ENCODE measurements at places on chromosomes 13 and 19.

DNA sequence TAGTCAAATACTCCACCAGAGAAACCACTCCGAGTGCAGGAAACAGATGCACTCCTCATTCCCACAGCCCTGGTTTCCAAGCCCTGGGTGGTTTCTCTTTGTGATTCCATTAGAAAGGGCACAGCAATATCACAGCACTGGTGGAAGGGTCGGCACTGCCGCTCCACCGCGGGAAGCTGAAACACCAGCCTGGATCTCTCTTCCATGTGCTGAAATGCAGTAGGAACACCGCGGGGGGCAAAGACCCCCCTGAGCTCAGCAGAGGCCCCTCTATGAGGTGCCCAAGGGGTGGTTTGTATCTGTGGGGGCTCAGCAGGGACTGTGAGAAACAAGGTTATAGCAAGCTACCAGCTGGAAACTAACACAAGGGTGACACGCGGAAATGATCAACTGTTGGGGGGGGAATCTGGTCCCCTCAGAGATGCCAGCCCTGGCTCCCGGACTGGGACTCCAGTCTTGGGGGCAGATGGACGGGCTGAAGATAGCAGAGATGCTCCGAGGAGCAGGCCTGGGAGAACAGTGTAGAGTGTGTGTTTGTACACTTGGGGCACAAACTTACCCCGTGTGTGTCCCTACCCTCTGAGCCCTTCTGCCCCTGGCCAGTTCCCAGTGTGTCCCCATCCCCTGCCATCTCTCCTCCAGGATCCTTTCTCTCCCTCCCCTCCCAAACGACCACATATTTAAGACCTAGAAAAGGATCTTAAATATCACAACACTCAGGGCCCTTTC, 1.8 kb downstream of the ZFR2 start:
- H3K27me3 ChIP-seq, result peaks cover 38% of the 10 kb centered on the region
- H3K36me3 ChIP-seq, result peaks cover 10% of the 10 kb centered on the region
- peaks cover 17% of the 10 kb centered on the region for H3K4me1 ChIP-seq
- DNase-seq, result no peak

GRCh38 chr13:94657167-94657566, 55.2 kb downstream of the SOX21 start:
- no peak overlapping the region for H3K27ac ChIP-seq
- H3K4me3 ChIP-seq, result no peak overlapping the region
- H3K4me1 ChIP-seq, result peaks cover 26% of the 10 kb centered on the region
- DNase-seq, result no peak

- peak overlapping the region; percentile 98 for H3K27ac ChIP-seq
- H3K4me1 ChIP-seq, result peaks cover 23% of the 10 kb centered on the region
- no peaks in the 10 kb centered on the region for H3K27me3 ChIP-seq
- H3K36me3 ChIP-seq, result peaks cover 8% of the 10 kb centered on the region
Observed at GRCh38 chr19:2273356-2274184, 8.4 kb downstream of the PEAK3 start.

DNA sequence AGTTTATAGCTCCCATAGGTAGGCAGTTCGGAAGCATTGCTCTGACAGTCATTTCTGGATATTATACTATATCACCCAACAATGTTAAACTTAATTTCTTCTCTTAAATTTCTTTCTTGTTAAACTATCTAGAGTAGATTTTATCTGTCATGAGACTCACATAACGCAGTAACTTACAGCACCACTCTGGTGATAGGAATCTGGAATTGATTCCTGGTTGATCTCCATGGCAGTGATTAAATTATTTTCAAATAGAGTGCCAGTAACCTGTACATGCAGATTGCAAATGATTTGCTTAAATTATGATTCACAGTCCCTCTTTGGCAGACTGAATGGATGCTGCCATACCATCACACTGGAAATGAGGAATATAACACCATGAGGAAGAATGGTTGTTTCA, 722.1 kb downstream of the DACH1 start:
- H3K4me3 ChIP-seq, result no peak overlapping the region
- no peaks in the 10 kb centered on the region for H3K36me3 ChIP-seq
- H3K4me1 ChIP-seq, result 0 out of 2 replicates have a peak, but pooled peaks cover 3% of the 10 kb centered on the region
- DNase-seq, result no peak
- no peak overlapping the region for H3K27ac ChIP-seq

DNA sequence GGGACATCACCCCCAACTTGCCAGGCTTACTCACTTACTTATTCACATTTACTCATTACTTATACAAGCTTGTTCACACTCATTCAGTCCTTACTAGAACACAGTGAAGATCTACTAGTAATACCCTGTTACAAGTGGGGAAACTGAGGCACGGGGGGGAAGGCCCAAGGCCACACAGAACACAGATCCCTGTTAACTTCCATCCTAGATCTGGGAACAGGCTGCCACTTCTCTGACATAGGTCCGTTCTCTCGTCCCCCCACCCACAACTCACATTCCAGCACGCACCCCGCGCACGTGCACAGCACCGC, 1.5 kb upstream of the NRTN start:
- H3K36me3 ChIP-seq, result no peaks in the 10 kb centered on the region
- peaks cover 13% of the 10 kb centered on the region for H3K4me1 ChIP-seq
- no peak overlapping the region for H3K27ac ChIP-seq
- no peak for DNase-seq

GRCh38 chr13:23427881-23428528, 5.5 kb downstream of the SACS start:
- H3K27ac ChIP-seq, result 0 out of 2 replicates have a peak overlapping the region, but pooled peaks have one; percentile 15
- H3K4me3 ChIP-seq, result no peak overlapping the region
- H3K36me3 ChIP-seq, result peaks cover 4% of the 10 kb centered on the region
- H3K27me3 ChIP-seq, result peaks cover 10% of the 10 kb centered on the region
- no peak for DNase-seq

DNA sequence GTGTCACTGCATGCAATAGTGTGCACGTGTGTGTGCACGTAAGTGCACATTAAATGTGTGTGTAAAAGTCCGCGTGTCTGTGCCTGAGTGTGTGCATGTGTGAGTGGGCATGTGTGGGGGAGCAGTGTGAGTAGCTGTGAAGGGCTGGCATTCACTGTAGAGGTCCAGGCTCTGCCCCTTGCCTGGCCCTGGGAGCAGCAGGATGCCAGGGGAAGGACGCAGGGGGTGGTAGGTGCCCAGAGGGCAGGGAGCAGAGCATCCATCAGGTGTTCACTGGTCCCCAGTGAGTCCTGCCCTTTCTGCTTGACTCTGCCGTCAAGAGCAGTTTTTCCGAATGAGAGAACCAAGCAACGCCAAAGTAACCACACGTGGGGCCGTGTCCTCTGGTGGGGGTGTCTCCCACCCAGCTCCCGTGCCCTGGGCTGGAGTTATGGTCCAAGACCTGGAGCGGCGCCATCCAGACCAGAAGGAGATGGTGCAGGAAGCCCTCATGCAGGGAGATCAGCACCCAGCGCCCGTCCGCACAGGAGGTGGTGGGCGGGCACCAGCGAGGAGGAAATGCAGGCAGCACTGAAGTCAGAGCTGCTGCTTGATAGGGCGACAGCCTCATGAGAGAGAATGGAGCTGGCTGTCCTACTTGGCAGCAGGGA, 68.5 kb downstream of the TEX29 start:
- H3K27me3 ChIP-seq, result no peaks in the 10 kb centered on the region
- no peaks in the 10 kb centered on the region for H3K4me1 ChIP-seq
- no peak overlapping the region for H3K4me3 ChIP-seq
- no peaks in the 10 kb centered on the region for H3K36me3 ChIP-seq

- H3K27ac ChIP-seq, result no peak overlapping the region
- no peaks in the 10 kb centered on the region for H3K27me3 ChIP-seq
- H3K4me3 ChIP-seq, result no peak overlapping the region
- H3K4me1 ChIP-seq, result peaks cover 16% of the 10 kb centered on the region
- DNase-seq, result no peak
Observed at GRCh38 chr19:15251010-15251748, 18.9 kb upstream of the EPHX3 start.

- peaks cover 75% of the 10 kb centered on the region for H3K36me3 ChIP-seq
- no peaks in the 10 kb centered on the region for H3K27me3 ChIP-seq
- H3K4me1 ChIP-seq, result no peaks in the 10 kb centered on the region
- no peak for DNase-seq
- no peak overlapping the region for H3K4me3 ChIP-seq
Observed at GRCh38 chr13:72774019-72774418, 7.7 kb downstream of the DIS3 start.

GRCh38 chr13:21501686-21502085, 42.6 kb upstream of the ZDHHC20 start:
- H3K36me3 ChIP-seq, result peaks cover 13% of the 10 kb centered on the region
- H3K27ac ChIP-seq, result peak overlapping the region; percentile 79
- no peaks in the 10 kb centered on the region for H3K27me3 ChIP-seq
- peak; percentile 32 for DNase-seq
- no peak overlapping the region for H3K4me3 ChIP-seq
- H3K4me1 ChIP-seq, result no peaks in the 10 kb centered on the region

DNA sequence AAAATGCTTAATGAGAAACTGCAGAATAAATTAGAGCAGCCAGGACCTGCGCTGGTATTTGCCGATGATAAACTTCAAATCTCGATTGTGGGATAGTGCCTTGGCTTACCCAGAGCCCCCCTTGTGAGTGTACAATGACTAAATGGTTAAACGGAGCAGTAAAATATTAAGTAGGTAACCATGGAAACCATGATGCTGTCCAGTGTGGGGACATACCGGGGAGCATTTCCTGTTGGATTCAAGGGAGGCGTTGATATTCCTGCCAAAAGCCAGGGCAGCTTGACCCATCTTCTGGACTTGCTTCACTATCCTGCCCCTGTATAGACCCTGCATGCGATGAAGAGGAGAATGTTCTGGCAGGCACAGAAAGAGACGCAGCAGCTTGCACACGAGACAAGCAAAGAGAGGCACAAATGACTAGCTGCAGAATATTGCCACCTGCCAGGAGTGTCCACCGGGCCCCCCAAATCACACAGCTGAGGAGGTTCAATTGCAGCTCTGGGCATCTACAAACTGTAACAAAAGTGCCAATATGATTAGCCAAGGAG, 255.3 kb upstream of the TSHZ3 start:
- no peaks in the 10 kb centered on the region for H3K36me3 ChIP-seq
- no peaks in the 10 kb centered on the region for H3K4me1 ChIP-seq
- H3K27ac ChIP-seq, result no peak overlapping the region
- no peak overlapping the region for H3K4me3 ChIP-seq
- DNase-seq, result no peak

DNA sequence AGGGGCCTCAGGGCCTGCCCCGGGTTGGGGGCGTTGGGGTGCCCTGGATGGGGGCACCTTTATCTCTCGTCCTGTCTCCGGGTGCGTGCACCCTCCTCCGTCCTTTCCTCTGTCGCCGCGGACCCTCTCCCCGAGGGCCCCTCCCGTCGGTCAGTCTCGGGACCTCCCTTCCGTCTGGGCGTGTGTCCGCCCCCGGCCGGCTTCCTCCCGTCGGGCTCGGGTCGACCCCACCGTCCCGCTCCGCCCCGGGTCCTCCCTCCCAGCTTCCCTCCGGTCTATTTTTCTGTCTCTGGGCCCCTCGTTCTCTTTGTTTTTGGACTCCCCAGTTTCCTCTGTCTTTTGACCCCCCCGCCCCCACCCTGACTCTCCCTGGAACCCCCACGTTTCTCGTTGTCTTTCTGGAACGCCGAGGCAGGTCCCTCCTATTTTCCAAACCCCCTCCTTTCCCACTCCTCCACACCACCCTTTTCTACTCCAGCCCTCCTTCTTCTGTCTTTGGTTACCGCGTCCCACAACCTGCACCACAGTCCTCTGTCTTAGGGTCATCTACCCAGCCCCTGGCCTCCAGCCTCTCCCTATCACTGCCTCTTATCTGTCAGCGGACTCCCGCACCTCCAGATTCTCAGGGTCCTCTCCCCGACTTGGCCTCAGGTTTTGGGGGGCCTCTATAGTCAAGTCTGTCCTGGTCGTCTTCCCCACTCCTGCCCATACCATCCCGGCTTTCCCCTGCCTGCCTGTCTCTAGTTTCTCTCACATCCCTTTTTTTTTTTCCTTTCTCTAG, 757 bp downstream of the EGLN2 start:
- H3K4me1 ChIP-seq, result peaks cover 49% of the 10 kb centered on the region
- DNase-seq, result peak; percentile 62
- peaks cover 9% of the 10 kb centered on the region for H3K36me3 ChIP-seq
- H3K4me3 ChIP-seq, result peak overlapping the region; percentile 84
- no peaks in the 10 kb centered on the region for H3K27me3 ChIP-seq

GRCh38 chr13:73060251-73061160, 1.7 kb downstream of the KLF5 start:
- H3K27me3 ChIP-seq, result peaks cover 83% of the 10 kb centered on the region
- H3K4me1 ChIP-seq, result peaks cover 66% of the 10 kb centered on the region
- DNase-seq, result no peak
- no peak overlapping the region for H3K27ac ChIP-seq
- H3K4me3 ChIP-seq, result peak overlapping the region; percentile 81

DNA sequence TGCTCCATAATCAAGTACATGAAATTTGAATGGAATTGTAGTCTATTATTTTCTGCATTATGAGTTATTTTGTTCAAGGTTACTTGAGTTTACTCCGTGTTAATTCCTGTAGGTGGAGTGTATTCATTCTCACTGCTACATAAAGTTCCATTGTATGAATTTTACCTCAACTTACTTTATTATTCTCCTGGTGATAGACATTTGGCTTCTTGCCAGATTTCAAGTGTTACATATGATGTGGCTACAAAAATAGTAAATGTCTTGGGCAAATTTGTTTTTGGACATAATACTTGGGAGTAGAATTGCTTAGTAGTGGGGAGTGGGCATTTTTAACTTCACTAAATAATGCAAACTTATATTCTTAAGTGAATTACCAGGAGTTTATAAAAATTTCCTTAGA, 328.9 kb downstream of the SHISA2 start:
- no peak overlapping the region for H3K27ac ChIP-seq
- no peaks in the 10 kb centered on the region for H3K36me3 ChIP-seq
- no peaks in the 10 kb centered on the region for H3K27me3 ChIP-seq
- no peak for DNase-seq
- H3K4me3 ChIP-seq, result no peak overlapping the region

DNA sequence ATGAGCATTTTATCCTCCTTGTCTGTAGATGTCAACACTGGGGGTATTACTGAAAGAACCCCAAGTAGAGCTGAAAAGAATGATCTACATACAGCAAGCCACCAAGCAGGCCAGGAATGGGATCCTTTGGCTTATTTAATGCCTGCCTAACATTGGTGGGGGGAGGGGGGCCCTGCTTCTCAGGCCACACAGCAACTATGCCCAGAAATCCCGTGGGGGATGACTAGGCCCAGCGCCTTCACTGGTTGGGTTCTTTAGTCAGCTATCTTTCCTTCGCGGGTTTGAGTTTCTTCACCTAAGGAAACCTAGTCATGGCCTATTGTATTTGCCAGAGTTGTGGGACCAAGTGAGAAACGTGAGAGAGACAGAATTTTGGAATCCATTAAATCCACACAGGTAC, 80.5 kb downstream of the CCNA1 start:
- H3K4me1 ChIP-seq, result peaks cover 17% of the 10 kb centered on the region
- H3K27me3 ChIP-seq, result no peaks in the 10 kb centered on the region
- no peaks in the 10 kb centered on the region for H3K36me3 ChIP-seq
- H3K4me3 ChIP-seq, result no peak overlapping the region
- no peak for DNase-seq
